ENCODE measurements at places on chromosomes 11 and 22.

DNA sequence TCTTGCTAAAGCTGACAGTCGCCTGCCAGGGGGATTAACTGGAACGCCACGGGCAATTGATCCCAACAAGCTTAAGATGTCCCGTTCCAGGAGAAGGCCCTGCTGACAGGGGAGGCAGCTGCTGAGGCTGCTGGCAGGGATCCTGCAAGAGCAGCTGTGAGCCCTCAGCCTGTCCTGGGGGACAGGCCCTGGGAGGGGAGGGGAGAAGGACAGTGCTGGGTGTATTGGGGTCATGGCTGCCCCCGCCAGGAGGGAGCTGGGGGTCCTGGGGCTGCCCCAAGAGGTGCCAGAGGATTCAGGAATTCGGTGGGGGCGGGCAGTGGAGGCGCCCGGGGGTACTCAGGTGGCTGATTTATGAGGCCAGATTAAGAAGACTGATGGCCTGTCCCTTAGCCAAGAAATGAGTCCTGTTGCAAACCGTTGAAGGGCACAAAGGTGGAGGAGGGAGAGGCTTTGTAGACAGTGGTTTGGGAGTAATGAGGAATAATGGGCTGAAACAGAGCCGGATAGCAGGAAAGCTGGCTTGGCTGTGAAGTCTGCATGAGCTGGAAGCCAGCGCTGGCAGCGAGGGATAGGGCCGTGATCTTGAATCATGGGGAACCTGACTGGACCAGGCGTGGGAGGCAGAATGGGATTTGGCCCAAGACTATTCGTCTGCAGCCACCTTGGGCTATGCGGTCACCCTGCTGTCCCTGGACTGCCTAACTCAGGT lies 133.5 kb downstream of the CACNA1I start:
- DNase-seq: no peak

DNA sequence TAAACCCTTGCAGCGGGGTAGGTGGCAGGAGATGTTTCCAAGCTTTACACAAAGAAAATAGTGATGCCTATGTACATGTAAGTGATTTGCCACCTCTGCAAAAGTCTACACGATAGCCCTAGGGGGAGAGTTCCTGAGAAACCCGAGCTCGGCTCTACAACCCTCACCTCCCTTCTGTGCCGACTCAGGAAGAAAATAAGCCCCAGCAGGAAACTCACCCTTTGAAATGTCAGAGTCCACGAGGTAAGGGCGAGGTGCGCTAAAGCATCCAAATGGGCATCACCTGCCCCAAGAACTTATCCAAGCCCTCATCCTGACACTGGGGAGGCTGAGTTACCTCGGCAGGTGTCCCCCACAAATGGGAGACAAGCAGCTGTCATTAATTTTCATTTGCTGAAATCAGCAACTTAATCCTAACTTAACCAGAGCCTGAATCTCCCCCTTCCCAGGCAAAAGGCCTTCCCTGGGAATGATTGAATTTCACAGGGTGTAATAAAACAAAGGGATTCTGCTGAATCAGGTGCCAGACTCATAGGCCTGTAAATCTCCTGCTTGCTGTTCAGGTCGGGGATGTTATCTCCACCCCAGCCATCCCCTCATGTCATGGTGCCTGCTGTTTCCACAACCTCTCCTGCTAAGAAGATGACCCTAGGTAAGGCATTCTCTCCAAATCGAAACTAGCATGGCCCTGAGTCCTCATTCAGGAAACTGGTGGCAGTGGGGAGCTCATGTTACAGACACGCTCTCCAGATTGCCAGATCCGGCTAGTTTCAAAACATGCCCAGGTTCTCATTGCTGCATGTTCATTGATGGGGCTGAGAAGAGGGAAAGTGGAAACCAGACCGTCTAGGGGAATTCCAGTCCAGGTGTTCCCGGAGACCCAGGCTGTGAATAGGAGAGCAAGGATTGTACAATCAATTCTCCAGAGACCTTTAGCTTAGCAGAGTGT lies 105.3 kb upstream of the KIRREL3 start:
- no peak for DNase-seq

DNA sequence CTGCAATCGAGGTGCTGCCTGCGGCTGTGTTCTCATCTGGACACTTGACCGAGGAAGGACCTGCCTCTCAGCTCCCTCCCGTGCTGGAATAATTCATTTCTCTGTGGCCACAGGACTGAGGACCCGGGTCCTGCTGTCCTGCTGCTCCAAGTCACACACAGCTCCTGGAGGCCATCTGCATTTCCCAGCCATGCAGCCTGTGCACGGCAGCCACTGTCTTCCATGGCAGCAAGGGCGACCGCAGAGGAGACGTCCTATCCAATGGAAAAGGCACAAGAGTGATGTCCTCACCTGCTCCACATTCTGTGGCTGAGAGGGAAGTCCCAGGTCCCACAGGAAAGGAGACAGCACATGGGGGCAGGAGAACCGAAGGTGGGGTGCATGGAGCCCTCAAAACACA lies 495.8 kb downstream of the BRD1 start:
- DNase-seq: no peak

DNA sequence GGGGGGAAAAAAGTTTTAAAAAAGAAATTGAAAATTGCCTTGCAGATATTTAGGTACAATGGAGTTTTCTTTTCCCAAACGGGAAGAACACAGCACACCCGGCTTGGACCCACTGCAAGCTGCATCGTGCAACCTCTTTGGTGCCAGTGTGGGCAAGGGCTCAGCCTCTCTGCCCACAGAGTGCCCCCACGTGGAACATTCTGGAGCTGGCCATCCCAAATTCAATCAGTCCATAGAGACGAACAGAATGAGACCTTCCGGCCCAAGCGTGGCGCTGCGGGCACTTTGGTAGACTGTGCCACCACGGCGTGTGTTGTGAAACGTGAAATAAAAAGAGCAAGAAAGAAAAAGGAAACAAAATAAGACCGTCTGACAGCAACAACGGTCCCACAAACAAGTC lies 964.9 kb downstream of the NTM start:
- no peak for DNase-seq

DNA sequence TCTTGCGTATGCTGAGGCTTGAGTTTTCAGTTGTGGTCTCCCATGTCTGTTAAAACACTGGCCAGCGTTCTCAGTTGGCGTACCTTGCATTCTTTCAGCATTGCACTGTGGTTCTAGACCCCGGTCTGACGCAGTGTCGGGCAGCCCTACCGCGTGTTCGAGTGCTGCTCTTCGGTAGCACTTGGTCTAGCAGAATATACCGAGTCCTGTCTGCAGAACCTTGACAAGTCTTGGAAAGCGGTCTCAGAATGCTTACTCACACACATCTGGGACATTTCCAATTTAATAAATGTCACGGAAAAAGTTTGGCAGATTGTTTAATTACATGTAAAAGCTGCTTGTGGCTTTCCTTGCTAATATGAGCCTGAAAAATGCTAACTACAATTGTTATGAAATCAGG lies 32.6 kb downstream of the PPFIA1 start:
- peak; percentile 37 for DNase-seq

DNA sequence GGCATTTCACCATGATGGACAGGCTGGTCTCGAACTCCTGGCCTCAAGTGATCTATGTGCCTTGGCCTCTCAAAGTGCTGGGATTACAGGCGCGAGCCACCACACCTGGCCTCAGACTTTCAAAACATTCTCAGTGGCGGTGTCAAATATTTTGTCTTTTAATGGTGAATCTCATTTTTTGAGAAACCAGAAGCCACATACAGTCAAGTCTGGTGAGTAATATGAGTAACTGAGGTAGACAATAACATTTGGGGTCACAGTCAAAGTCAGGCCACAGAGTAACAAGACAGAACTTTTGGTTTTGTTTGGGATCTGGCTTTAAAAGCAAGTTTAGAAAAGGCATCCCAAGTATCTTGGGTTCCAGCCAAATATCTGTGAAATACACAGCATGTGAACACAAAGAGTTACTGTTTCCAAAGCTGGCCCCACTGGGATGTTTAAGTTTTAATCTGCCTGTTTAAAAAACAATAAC lies 5.6 kb upstream of the TMA7B start:
- DNase-seq: no peak

- DNase-seq: no peak
Observed at GRCh38 chr11:130237282-130238006, 77.3 kb downstream of the ZBTB44 start.

- no peak for DNase-seq
Observed at GRCh38 chr11:114209904-114210303, 86.3 kb upstream of the NNMT start.

GRCh38 chr11:116771935-116772334 lies 852 bp downstream of the BUD13 start:
- no peak for DNase-seq

DNA sequence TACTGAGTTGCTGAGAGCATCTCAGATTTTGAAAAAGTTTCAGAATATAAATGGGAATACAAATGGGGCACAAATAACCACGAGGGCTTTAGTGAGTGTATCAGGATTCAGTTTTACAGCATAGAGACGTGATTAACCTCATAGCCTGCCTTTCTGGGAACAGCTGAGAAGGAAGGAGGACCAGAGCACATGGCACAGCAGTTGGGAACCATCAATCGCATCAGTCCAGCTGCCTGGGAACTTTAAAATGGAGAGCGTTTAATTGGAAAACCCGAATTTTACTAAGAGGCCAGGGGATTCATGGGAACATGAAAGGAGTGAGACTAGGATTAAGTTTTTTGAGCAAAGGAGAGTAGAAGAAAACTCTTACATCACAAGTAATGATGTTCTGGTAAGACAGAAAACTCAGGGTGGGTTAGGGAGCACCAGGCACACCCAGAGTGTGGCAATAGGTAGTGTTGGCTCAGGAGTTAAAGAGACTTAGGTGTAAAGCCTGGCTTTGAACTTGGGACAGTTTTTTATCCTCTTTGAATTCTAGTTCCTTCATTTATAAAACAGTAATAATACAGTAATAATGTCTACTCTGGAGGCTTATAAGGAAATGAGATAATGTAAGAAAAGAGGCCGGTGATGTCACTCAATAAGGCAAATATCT lies 40.2 kb downstream of the FZD4 start:
- no peak for DNase-seq

DNA sequence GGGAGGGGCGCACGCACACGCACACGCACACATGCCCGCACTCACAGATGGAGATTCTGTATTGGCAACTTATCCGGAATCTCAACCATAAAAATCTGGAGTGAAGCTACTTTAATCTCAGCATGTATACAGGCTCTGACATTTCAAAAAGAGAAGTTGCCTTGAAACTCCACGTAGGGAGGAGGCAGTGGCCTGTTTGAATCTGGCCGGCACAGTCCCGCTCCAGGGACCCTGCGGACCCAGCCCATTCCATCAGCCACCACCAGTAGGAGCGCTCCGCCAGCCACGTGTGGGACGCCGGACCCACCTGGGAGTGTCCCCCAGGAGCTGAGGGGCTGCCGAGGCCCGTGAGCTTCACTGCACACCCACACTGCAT lies 1.9 kb upstream of the SYT8 start:
- no peak for DNase-seq

- DNase-seq: no peak
Observed at GRCh38 chr11:69002570-69003231, 10.3 kb downstream of the MRGPRF start.

GRCh38 chr22:19149991-19150390 lies at the start of gene GSC2:
TSS of gene GSC2 (minus strand) at chr22:19150292. CDS start at chr22:19150283, 9 bp downstream.
- DNase-seq: no peak

- peak; percentile 45 for DNase-seq
Observed at GRCh38 chr22:35835998-35836691, 118.5 kb downstream of the APOL5 start.

Data from left cardiac atrium (tissue), 4 donors.